ENCODE measurements at places on chromosomes 1 and 21.

DNA sequence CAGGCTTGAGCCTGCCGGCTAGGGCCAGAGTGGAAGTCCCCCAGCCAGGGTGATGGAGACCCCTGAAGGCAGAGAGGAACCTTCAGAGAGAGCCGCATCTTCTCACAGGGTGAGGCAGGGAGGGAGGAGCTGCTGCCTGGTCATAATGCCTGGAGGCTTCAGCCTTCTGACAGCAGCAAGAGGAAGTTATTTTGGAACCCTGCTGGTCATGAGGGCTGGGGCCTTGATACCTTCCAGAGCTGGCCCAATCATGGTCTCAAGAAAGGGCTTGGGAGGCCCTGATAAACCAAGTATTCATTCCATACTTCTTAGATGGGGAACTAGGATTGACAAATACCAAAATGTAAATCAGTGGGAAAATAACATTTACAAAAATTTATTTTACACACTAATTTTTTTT, 26.6 kb upstream of the MPZL1 start:
- DNase-seq = peak; percentile 34

DNA sequence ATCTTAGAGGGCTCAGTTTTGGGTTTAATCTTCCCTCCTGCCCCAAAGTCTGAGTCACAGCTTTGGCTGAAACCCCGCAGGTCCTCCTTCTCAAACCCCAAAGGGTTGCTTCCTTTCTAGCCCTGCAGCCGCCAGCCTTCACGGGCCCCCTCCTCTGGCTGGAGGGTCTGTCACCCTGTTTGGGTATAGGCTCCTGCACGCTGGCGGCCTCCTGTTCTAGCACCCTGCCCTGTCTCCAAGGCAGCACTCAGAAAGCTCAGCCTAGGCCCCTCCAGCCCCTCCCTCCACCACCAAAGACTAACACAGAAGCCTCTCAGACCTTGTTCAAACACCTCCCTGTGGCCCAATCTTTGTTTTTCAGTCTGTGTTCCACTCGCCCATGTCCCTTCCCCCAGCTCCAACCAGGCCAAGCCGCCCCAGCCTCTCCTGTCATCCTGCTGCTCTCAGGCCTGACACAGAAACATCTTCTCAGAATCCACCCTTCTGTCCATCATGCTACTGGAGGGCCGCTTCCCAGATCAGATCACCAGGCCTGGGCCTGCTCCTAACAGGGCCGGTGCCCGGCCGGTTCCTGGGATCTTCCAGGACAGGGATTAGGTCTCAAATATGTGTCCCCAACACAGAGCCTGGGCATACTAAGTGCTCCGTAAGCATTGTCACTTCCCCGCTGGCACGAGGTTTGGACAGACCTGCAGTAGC, 35.6 kb downstream of the HTR6 start:
- no peak for DNase-seq

- no peak for DNase-seq
Measured at GRCh38 chr1:240516069-240516468, 95.9 kb downstream of the GREM2 start.

GRCh38 chr1:3914331-3914851, 14.3 kb upstream of the C1orf174 start:
- no peak for DNase-seq

GRCh38 chr1:8790987-8791386, 26.5 kb downstream of the RERE start:
- no peak for DNase-seq

GRCh38 chr1:227924833-227925574, 22.7 kb downstream of the WNT9A start:
- no peak for DNase-seq

GRCh38 chr1:50985094-50985493, 15.0 kb downstream of the CDKN2C start:
- DNase-seq = peak; percentile 21

- DNase-seq = no peak
Measured at GRCh38 chr21:19261731-19262376, 858.3 kb upstream of the TMPRSS15 start.

- DNase-seq = no peak
Measured at GRCh38 chr1:43687301-43688108, 19.8 kb upstream of the ST3GAL3 start.

- DNase-seq = no peak
Measured at GRCh38 chr1:97727029-97727428, 193.8 kb downstream of the DPYD start.

DNA sequence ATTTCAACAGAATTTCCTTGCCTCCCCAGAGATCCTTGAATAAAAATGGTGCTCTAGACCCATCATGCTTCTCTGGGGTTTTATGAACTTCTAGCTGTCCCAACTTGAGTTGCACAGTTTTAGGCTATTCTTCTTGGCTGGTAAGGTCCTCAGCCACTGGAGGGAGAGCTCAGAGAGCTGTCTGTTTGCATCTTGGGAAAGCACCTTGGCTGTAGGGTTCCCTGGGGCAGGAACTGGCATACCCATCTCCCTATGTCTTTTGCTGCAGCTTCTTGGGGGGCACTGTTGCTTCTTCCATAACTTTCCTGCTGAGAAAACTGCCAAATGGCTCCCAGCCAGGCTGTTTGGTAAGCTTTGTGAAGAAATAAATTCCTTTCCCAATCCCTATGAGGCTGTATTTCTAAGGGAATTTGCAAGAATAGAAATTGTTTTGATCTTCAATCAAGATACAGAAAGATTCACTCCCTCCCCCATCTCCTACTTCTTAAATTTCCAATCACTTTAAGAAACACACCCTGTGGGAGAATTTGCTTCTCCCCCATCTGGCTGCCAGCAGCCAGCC, 8.2 kb upstream of the FMOD start:
- DNase-seq = no peak

- DNase-seq = no peak
Measured at GRCh38 chr1:193184776-193185175, 1.6 kb downstream of the B3GALT2 start.

DNA sequence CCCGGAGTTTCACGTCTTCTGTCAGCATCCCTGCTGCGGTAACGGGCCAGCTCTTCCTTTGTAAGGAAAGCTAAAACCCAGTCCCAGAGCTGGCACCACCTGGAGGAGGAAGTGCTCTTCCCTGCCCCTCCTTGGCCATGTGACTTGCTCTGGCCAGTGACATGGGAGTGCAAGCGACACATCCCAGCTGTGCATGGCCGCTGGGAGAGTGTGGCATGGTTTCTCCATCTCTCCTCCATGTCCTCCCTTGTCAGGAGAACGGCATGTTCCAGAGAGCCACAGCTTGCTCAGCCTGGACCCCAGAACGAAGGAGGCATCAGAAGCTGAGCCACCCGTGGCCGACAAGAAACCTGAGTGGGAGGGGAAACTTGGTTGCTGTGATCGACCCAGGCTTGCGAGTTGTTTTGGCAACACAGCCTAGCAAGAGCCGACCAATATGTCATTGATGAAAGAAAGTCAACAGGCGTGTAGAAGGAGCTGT, 2.7 kb upstream of the PRXL2B start:
- DNase-seq = no peak

DNA sequence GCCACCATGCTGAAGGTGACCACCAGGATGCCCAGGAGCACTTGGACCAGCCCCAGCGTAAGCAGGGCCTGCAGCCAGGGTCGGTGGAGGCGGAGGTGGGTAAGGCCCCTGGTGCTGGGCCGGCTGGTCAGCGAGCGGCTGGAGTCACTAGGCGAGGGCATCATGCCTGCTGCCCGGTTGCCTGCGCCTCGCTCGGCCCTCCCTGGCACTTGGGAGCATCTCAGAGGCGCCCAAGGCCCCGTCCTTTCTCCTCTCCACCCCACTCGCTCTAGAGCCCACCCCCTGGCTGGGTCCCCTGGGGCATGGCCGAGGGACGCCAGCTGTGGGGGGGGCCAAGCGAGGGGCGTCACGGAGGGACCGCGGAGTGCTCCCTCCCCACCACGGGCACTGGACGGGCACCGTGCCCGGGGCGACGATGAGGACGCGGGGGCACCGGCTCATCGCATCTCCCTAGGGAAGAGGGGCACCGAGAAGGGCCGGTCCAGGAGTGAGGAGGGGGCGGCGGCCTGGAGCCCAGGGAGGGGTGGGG, 505 bp downstream of the ENTREP3 start:
- DNase-seq = no peak

- no peak for DNase-seq
Measured at GRCh38 chr1:99326215-99326949, 62.1 kb downstream of the PLPPR4 start.

DNA sequence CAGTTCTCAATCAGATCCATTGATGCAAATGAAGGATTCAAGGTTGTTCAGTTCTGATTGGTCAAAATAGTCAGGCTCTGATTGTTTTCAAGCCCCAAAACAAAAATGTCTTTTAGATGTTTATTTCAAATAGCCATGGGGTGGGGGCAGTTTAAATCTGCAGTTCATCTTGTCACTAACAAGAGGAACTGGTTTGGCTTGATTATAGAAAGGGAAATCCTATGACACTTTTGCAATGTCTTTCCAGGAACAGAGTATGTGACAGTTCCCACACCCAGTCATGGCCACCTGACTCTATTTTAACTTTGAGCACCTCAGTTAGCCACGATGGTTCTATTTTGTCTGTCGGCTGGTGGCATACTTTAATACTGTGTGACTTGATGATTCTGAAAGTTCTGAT, 1544.1 kb downstream of the PLA2G4A start:
- no peak for DNase-seq

DNA sequence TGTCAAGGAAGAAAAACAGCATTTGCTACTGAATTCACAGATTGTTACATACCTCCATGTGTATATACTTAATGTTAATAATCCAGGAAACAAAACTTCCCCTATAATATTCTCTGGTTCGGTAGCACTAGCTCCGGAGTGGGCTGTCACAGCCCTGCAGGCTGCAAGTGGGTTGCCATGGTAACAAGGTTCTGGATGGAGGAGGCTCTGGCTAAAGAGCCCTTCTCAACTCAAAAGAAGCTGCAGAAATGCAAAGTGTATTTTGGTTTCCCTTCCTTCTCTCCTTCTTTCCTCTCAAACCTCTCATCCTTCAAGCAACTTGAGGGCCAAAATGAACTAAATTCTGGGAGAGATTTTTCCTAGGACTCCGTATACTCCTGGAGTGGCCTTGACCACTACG, 45.2 kb downstream of the ASTN1 start:
- DNase-seq = no peak

DNA sequence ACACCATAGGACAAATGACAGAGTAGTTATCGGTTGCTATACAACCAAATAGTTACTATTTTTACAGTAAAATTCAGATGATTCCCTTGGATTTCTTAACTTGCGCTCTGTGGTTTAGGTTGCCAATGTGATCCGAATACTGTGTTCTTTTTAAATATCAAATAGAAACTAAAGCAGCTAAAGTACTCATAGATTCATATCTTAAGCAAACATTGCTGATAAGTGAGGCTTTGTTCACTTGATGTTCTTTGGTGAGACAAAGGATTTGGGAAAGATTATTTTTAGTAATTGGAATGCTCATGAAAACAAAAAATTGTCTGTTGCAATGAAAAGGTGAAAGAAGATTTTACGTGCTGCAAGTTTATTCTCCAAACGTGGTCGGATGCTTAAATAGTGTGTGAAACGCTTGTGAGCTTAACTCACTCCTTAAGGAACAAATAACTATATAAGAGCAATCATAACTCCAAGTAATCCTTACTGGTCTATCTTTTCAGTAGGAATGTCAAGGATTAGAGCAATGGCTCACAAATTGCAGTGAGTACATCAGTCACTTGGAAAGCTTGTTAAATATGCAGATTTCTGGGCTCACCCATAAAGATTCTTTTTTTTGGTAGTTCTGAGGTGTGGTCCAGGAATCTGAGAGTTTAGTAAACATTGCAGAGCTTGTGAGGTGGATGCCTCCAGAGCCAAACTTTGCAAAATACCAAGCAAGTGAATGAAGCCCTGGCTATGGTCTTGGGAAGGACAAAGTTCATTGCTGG, 31.8 kb upstream of the PDC start:
- DNase-seq = no peak

GRCh38 chr1:10179406-10180091, 30.8 kb upstream of the KIF1B start:
- no peak for DNase-seq

DNA sequence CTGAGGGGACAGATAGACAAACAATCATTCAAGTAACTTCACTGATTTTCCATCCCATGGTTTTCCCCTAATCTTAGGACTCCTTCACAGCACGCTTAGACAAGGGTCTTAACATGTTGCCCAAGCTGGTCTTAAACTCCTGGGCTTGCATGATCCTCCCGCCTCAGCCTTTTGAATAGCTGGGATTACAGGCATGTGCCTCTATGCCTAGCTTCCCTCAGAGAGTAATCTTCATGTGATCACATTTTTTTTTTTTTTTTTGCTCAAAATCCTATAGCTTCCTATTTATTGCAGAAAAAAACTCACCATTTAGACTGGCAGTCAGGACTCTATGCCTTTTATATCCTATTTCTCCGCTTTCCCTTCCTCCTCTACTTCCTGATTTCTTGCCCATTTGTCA, 90.4 kb upstream of the DPH5 start:
- no peak for DNase-seq

- DNase-seq = no peak
Measured at GRCh38 chr1:29823561-29823960, 587.2 kb downstream of the PTPRU start.

DNA sequence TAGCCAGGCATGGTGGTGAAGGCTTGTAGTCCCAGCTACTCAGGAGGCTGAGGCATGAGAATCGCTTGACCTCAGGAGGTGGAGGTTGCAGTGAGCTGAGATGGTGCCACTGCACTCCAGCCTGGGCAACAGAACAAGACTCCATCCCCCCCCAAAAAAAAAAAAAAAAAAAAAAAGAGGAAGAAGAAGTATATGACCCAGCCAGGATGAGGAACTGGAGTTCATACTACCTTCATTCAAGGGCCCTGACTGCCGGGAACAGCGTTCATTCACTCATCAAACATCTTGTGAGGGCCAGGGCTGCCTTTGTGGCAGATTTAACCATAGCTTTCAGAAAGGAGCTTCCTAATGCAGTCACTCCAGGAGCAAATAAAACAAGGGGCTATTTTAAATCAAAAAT, 127.6 kb downstream of the MRPS6 start:
- DNase-seq = peak; percentile 55

DNA sequence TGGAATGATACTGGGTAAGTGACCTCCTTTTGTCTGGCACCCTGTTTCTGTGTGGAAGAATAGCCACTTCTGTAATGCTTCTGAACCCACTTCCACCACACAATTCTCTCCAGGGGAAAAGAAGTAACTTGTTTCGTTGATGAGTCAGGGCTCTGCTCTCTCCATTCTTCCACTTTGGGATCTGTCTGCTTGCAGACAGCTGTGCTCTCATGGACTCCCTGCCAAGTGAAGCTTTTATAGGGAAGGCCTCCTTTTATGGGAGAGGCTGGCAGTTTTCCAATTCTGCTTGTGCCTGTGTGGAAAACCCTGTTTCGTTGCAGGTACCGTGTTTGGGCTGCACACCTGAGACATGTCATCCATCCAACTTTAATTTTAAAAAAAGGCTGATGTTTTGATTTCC, 130.7 kb downstream of the GIPC2 start:
- DNase-seq = no peak

DNA sequence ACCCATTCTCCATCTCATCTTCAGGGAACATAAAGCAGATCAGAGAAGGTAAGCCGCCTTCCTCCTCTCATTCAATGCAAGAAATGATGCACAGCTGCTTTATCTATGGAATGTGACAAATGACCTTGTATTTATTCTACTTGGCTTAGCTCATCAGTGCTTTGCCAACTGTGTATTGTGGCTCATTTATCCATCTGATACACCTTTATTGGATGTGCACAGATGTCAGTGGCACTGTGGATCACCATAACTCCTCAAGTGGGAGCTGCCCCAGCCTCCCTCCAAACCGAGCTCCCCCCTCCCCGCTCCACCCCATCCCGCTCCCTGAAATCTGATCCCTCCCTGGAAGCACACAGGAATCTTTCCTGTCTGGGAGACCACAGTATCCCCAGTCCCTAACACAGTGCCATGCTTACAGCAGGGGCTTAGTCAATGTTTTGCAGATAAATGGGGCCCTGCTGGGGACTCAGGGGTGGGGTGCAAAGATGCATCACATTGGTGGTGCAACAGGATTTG, 156.0 kb upstream of the RAB4A start:
- DNase-seq = no peak
